Daoy (cell line): ENCODE measurements at places on chromosomes 5 and 9. TPM values are rescaled to one million over a fixed set of nuclear protein-coding genes. Genes with fewer than 3 reads are reported as not detected.

DNA sequence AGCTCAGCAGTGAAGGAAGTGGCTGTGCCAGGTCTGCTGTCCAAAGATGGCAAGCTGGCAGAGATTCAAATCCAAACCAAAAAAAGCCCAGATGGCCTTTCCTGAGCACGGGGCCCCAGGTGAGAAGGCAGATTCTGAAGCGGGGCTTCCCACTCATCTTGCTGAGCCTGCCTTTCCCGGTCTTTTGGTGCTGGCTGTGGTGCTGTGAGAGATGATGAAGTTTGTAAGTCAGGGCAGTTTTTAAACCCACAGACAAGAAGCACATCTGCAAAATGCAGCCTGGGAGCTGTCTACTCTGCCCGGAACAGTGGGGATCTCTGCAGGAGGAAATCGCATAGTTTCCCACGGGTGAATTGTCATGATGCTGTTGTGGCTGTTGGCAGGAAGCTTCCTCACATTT is 85.0 kb upstream of the IRX4 start:
- DNase-seq: no peak

DNA sequence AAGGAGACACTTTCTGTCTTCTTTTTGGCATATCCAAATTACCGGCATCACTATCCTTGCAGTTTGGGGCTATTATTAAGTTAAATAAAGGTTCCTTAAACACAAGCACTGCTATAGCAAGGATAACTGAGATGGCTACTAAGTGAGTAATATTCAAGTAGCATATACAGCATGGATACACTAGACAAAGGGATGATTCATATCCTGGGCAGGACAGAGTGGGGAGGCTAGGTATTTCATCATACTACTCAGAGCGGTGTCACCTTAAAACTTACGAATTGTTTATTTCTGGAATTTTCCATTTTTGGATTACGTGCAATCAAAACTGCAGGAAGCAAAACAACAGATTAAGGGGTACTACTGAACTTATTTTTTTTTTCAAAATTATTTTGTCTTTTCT is 54.1 kb downstream of the FER start:
- peak; percentile 81 for DNase-seq

- DNase-seq: no peak
These were observed 6.0 kb downstream of the CEL start for GRCh38 chr9:133067813-133068212.

GRCh38 chr5:139677736-139678613 is 29.8 kb downstream of the CXXC5 start:
- no peak for DNase-seq

DNA sequence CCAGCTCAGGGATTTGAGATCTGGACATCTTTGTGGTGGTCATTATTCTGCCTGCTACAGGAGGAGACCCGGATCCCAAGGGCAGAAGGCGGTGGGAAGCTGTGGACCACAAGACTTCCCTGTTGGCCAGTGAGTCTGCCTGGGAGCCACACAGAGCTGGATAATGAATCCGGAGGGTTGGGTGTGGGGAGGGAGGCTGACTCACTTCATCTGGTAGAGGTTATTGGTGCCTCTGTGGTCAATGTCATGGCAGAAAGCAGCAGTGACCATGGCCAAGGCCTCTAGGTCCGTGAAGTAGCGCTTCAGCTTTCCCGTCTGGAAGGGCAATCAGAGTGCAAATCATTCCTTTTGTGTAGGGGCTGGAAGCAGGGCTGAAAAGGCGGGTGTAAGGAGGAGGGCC is 58.5 kb downstream of the PDE6A start:
- peak; percentile 66 for DNase-seq

- no peak for DNase-seq
These were observed 125.4 kb downstream of the ARHGEF28 start for GRCh38 chr5:73751254-73751914.

GRCh38 chr5:160230686-160231527 is 1.6 kb downstream of the FABP6 start:
- peak; percentile 86 for DNase-seq

GRCh38 chr5:71829206-71829605 is 110.1 kb downstream of the CARTPT start:
- DNase-seq: no peak

ADAMTS16 gene
- 10.7 and 11.6 TPM in 2 replicates for total RNA-seq

OSMR gene
- total RNA-seq: 5.5 and 5.7 TPM in 2 replicates

INIP gene
- total RNA-seq: 63.7 and 70.5 TPM in 2 replicates
